ENCODE measurements at places on chromosomes 16 and 17.

DNA sequence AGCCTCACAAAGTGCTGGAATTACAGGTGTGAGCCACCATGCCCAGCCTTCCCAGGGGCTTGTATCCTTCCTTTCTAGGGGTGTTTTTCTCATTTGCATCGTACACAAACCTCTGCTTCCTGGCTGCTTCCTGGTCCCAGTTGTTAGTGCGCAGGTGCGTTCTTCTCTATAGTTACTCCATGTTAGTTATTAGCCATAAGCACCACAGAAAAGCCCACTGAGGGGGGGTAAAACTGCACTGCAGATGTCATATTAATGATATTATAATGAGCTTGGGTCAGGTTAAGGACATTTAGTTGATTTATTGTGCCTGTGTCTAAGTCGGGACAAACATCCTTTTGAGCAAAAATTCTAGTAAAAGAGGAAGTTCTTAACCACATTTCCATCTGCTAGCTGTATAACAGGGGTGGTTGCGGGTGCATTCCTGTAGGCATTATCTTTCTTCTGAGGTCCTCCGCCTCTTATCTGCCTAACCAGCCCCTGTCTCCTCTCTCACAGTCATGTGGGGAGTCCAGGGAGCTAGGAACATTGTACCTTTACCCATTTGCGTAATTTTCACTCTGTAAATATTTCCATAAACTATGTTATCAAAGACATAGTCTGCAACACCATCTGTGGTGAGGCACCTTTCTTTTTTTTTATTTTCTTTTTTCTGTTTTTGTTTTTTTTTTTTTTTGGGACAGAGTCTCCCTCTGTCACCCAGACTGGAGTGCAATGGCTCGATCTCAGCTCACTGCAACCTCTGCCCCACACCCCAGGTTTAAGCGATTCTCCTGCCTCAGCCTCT, 23.6 kb upstream of the ATF7IP2 start:
- DNase-seq = peak; percentile 46

DNA sequence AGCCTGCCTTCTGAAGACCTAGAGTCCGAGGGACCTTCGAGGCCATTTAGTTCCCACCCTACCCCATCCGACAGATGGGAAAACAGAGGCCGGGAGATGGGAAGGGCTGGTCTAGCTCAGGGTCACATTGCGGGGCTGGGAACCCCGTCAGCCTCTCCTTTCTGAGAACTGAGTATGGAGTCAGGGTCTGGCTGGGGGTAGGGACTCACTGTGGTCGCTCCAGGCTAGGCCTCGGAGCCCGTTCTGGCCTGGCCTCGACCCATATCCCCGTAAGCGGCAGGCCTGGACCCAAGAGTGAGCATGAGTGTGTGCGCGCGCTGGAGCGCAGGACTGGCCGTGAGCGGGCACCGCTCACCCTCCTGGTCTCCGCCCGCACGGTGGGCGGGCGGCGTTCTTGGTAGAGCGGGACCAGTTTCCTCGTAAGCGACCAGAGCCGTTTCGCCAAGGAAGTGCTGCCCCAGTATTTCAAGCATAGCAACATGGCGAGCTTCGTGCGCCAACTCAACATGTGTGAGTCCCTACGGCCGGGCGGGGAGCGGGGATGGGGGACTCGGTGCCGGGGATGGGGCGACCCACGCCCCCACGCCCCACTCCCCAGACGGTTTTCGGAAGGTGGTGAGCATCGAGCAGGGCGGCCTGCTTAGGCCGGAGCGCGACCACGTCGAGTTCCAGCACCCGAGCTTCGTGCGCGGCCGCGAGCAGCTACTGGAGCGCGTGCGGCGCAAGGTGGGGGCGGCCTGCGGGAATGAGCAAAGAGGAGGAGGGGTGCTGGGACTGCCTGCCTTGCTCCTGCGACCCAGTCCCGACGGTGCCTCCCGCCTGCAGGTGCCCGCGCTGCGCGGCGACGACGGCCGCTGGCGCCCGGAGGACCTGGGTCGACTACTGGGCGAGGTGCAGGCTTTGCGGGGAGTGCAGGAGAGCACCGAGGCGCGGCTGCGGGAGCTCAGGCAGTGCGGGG, 855 bp downstream of the HSF4 start:
- DNase-seq = no peak

GRCh38 chr16:50946606-50947005, 204.5 kb downstream of the SALL1 start:
- DNase-seq = no peak

DNA sequence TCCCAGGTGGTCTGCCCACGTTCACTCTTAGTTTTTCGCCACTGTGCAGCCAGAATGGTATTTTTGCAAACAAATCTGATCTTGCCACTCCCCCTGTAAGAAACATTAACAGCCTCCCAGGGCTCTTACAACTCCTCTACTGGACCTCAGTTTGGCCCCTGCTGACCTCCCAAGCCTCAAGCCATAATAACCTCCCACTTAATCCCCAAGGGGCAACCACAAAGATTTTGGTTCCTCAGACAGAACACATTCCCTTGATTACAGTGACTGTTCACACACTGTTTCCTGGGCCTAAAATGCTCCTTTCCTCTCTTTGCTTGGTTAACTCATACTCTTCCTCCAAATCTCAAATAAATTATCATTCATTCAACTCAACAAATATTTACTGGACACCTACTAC, 21.5 kb upstream of the CD300E start:
- DNase-seq = no peak

GRCh38 chr16:2043667-2044451, 3.8 kb downstream of the NTHL1 start:
- no peak for DNase-seq

DNA sequence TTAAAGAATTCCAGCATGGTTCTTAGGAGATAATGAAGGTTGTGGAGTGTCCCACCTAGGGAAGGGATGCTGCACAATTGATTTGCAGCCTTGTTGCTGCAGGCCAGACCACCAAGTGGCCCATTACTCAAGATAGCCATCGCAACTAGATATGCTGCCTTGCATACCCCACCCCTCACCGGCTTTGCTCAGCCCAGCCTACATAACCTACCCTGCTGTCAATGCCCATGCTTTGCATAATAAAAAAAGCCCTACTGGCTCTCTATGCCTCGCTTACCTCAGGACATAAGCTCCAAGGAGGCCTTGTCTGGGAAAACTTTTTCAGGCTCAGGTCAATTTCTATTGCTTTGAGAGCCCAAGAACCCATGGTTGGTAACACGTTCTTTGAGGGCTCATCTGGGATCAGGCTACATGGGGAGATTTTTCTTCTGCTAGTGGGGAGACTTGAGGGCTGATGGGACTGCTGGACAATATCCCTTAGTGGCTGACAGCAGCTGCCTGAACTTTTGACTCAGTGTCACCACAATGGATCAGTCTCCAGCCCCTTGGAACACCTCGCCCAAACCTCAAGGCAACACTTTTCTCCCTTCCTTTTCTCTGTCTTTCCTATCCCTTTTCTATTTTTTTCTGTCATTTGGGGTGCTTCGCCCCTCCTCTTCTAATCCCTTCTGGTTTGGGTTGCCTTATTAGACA, 38.3 kb downstream of the SCPEP1 start:
- no peak for DNase-seq

DNA sequence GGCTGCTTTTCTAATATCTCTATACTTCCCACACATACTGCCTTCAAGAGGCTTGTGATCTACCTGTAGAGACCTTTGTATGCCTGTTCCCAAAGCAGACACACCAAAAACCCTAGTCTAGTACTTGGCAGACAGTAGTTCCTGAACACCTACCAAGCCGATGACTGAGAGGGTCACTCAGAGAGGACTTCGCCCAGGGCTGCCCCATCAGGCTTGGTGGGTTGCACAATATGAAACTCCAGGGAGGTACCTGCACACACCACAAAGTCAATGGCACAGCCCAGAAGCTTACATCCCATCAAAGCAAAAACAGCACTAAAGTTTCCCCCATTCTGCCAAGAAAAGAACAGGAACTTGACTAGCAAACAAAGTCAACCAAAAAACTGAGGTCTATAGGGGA, 30.3 kb downstream of the ASPA start:
- no peak for DNase-seq

- DNase-seq = no peak
Observed at GRCh38 chr17:55742272-55743102, 8.4 kb upstream of the PCTP start.

GRCh38 chr17:8257801-8258200, 8.7 kb downstream of the PFAS start:
- no peak for DNase-seq

DNA sequence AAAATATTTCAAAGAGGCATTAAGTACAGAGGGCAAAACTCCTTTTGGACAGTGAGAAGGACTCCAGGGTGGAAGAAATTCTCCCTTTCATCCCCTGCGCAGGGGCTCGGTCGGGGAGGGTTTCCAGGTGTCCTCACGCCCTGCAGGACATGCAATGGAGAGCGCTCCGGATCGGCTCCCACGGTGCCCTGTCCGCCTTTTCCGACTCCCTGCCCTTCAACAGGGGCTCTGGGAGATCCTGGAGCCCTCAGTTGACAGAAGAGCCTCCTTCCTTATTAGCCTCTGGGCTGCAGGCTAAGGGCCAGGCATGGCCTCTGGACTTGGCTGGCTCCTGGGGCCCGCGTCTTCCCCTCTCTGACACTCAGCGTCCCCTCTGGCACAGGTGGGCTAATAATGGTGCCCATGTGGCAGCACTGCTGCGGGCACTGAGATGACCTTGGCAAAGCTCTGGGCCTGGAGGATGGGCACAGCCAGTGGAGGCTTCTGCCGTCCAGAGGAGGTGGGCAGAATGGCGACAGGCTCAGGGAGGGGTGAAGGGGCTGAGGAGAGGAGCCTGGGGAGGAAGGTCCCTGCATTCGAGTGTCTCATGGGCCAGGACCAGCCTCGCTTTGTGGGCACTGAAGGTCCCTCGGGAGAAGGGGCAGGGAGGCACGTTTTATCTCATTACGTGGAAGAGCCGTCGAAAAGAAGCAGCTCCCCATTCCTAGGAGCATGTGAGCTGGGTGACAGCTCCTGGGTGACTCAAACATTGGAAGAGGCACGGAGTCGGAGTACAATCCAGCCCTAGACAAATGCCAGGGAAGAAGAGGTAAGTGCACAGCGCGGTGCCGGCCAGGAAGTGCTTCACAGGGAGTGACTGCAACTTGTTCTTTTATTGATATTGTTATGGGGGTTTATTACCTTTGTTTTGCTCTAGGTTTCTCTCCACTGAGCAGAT, 161.7 kb downstream of the IRF8 start:
- DNase-seq = no peak

DNA sequence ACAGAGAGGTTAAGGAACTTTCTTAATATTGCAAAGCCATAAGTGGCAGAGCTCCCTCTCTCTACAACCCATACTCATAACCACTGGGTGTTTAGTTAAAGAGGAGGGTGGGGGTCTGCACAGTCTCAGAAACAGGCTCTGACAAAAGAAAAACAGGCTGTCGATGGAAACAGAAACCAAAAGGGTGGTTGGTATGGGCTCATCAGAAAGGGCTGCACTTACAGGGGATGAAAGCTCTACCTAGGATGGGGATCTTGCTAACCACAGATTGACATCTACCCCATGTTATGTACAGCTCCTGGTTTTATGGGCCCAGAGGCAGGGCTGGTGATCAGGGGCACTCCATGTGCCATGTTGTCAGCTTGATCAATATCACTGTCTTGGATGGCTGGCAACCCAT, 111.4 kb downstream of the CYLD start:
- no peak for DNase-seq

DNA sequence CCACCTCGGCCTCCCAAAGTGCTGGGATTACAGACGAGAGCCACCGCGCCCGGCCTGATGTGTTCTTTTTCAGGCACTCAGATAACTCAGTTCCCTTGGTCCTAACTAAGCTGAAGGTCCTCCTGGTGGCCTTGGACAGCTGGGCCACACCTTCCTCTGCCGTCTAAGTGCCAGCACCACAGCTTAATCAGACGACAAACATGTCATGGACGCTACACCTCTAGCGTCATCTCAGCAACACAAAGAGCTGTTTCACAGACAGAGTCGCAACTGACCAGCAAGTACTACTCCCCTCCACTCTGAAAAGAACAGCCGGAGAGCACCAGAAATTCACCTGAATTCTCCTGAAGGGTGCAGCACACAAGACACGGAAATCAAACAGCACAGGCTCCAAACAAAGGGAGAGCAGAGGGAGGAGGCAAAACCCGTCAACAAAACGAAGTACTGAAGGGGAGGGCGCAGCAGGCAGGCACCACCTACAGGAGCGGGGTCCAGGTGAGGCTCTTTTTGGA, 4.4 kb downstream of the TRAP1 start:
- DNase-seq = no peak

- DNase-seq = no peak
Observed at GRCh38 chr17:28745786-28746411, 2.1 kb downstream of the TRAF4 start.

GRCh38 chr17:9185142-9185541, 163.8 kb downstream of the NTN1 start:
- DNase-seq = no peak

DNA sequence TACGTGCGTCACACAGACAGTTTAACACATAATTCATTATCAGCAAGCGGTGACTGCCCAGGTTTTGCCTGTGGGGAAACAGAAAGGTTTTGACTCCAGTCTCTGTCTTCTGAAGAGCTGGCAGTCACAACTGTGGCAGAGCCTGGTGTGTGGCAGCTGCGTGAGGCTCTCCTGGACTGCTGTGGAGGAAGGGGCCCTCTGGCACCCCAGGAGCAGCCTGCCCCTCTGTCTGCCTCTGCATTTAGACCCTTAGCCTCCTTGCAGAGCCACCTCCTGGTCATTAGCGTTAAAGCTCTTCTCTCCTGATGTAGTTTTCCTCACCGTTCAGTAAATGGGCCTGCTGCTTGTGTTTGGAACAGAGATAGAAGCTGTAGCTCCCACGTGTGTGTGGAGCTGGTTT, 10.9 kb downstream of the RAB40C start:
- DNase-seq = no peak

DNA sequence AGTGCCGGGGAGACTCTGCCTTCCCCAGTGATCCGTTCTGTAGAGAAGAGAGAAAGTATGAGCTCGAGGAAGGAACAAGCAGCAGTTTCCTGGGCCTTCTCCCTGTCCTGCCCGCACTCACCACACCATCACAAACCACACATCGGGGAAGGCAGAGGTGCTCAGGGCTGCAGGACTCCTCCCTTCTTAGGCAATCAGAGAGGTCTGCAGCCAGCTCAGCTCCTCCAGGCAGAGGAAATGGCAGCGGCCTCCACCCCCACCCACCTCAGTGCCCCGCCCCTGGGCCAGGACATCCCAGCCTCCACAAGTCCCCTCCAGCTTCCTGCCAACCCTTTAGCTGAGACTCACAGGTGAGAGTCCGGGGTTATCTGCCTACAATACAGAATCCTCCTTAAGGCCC, 2.0 kb downstream of the ZNF319 start:
- DNase-seq = peak; percentile 86
